ENCODE measurements at places on chromosomes 5 and 9.

- DNase-seq = no peak
These were observed 13.6 kb downstream of the GGTA1 start for GRCh38 chr9:121486043-121486442.

DNA sequence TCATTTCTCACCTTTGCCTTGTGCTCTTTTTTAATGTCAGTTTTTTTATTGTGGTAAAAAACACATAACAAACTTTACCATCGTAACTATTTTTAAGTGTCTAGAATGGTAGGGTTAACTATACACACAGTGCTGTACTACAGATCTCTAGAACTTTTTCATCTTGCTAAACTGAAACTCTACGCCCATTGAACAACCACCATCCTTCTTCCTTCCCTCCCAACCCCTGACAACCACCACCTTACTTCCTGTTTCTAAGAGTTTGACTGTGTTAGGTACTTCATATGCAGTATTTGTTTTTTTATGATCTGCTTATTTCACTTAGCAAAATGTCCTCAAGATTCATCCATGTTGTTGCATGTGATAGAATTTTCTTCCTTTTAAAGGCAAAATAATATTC is 54.9 kb downstream of the PSAT1 start:
- DNase-seq = no peak

- DNase-seq = no peak
These were observed 44.8 kb downstream of the ROR2 start for GRCh38 chr9:91905237-91905650.

DNA sequence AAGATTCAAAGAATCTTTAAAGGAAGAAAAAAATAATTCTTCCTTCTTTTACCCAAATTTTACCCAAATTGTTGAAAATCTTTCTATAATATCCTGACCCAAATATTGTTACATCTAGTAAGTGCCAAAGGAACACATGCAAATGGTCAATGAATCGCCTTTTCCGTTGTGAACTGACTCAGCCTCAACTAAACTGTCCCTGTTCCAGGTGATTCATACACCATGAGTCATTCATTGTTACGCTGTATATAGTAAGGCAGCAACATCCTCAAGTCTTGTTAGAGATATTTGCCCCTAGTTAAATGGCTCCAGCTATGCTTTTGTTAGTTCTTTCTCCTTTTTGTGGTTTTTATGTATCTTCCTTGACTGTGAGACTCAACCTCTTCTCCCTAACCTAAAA is 9.7 kb downstream of the PTGER4 start:
- no peak for DNase-seq

DNA sequence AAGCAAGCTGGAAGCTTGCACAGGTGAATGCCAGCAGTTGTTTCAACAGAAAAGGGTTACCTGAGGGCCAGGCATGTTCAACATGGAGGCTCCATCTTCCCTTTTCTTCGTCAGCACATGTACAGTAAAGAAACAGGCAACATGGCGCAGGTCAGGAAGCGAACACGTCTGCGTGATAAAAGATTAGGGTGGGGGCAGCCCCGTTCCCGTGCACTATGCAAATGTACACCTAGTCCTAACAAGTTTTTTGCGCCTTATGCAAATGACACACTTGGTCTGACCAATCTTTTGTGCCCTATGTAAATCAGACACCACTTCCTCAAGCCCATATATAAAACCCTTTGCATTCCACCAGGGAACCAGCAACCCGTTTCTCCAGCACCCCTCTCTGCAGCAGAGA is 452.1 kb upstream of the PTPRD start:
- no peak for DNase-seq

GRCh38 chr5:87392801-87393200 is 19.9 kb downstream of the CCNH start:
- DNase-seq = no peak

DNA sequence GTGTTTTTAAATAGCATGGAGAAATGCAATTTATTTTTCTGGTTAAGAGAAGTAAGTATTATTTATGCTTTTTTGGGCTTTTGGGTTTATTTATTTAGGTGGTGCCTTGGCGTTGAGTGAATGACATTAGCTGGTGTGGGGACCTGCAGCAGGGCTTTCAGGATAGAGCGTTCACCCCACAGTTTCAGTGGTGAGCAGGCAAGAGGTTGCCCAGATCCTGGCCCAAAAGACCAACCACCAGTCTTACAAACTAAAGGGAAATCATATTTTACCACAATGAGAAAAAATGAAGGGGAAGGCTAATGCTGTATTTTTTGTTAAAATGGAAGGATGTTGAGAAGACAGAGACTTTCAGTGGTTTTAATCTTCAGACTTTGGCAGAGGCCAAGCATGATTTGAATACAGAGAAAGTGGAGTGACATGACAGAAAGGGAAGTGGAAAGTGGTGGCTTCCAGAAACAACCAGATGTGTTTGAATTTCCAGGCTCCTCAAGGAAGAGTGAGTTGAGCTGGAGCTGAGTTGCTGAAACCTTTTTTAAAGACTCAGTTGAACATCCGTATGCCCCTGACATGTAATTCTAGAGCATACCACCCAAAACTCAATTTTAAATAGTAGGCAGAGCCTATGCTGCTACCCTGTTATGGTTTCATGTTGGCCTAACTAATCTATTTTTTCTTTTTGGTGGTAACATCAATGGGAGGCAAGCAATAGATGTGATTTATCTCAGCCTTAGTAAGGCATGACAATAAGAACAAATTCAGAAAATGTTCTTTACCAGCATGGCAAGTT is 94.8 kb downstream of the AOPEP start:
- DNase-seq = no peak

DNA sequence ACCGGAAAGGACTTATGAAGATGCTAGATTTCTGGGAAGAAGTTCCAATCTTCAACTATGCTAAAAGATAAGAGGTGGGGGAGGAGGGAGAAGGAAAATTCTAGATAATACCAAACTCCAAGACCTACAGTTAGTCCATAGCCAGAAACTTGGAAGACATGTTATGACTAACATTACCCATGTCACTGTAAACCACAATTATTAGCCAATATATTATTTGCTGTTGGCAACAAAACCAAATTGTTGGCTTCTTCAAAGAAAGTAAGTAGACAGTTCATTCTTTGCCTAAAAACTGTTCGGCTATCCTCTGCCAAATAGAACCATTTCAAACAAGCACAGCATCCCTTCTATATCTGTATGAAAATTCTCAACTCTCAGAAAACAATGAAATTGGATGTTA is 25.1 kb downstream of the PRLR start:
- DNase-seq = no peak

- no peak for DNase-seq
These were observed 505.0 kb downstream of the ELAVL2 start for GRCh38 chr9:23321049-23321448.

- DNase-seq = no peak
These were observed 6.2 kb upstream of the SAR1B start for GRCh38 chr5:134638760-134639201.

DNA sequence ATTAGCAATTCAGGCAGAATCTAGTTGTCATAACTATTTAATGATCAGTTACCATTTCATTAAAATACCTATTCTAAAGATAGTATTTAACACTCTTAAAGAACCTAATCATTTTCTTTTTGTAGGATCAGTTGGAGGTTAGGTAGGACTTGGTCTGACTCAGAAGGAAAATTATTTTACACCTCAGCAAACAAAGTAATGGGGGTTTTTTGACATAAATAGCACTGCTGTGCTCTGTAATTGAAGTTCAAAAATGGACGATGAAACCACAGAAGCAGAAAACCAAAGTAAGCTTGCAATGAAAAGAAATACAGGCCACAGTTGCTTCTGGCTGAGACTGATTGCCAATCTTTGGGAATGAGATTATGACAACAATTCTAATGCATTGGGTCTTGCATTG is 187.0 kb upstream of the TRPM3 start:
- no peak for DNase-seq

DNA sequence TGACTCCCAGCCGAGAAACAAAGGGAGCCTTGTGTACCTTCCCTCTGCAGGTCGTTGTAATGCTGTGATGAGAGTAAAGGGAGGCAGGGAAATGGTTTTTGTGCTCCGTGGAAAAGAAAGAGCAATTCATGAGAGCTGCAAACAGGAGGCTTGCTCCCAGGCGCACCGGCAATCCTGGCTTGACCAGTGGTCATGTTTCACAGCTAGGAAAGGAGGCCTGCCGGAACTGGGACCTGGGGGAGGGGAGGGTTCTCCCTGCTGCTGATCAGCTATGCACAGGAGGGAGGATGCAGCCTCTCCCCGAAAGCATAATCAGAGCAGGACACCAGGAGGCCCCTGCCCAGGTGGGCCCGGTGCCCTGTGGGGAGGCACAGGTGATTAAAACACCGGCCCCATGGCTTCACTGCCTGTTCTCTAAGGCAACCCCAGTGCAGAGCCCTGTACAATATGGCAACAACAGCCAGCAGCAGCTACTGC is 131.3 kb downstream of the ZDHHC21 start:
- peak; percentile 38 for DNase-seq

GRCh38 chr5:8695902-8696845 is 827.2 kb downstream of the MTRR start:
- no peak for DNase-seq

DNA sequence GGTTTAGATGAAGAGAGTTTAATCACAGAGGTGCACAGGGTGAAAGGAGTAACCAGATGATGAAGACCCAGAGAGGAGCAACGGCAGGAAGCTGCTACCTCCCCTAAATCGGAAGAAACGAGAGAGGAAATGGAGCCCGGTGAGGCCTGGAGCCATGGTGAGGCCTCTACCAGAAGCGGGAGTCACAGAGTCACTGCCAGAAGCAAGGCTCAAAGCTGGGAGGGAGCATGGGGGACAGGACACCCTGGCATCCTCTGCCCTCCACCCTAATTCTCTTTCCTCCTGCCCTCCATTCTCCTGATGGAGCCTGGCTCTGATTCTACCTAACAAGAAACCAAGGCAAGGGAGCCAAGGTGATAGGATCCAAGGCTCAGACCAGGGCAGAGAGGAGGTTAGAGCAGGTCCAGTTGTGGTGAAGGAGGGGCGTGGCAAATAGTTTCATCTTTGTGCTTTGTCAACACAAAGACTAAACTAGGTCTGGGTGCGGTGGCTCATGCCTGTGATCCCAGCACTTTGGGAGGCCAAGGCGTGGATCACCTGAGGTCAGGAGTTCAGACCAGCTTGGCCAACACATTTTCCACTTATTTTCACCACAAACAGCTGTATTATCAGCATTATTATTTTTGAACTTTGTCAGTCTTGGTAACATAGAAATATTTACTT is 134.4 kb upstream of the RAI14 start:
- DNase-seq = no peak

GRCh38 chr5:147290261-147290660 is 55.4 kb downstream of the STK32A start:
- DNase-seq = no peak

GRCh38 chr5:163377982-163378381 is 59.4 kb upstream of the CCNG1 start:
- DNase-seq = no peak

DNA sequence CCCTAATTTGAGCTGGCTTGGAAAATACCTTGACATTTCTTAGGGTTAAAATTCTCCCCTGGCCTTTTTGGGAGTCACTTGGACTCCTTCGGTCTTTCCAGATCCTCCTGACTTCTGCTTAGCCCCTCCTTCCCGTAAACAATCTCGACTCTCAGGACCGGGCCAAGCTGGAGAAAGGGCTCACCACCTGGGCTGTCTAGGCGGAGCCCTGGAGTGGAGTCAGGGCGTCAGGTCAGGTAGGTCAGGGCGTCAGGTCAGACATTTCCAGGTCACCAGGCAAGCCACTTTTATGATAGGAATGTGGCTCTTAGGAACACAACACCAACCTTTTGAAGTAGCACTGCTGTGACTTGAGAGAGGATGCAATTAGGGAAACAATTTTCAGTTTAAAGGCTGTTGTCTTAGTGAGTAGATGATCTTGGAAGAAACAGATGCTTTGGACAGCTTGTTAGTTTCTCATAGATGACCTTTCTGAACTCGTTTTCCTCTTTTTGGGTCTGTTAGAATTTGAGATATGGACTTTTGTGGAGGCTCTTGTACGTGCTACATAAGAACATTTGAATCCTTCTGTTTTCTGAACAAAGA is 12.8 kb downstream of the OSTF1 start:
- no peak for DNase-seq

- no peak for DNase-seq
These were observed 288.7 kb downstream of the DOCK8 start for GRCh38 chr9:503326-503725.

GRCh38 chr9:87387351-87388011 is 110.2 kb upstream of the DAPK1 start:
- no peak for DNase-seq

DNA sequence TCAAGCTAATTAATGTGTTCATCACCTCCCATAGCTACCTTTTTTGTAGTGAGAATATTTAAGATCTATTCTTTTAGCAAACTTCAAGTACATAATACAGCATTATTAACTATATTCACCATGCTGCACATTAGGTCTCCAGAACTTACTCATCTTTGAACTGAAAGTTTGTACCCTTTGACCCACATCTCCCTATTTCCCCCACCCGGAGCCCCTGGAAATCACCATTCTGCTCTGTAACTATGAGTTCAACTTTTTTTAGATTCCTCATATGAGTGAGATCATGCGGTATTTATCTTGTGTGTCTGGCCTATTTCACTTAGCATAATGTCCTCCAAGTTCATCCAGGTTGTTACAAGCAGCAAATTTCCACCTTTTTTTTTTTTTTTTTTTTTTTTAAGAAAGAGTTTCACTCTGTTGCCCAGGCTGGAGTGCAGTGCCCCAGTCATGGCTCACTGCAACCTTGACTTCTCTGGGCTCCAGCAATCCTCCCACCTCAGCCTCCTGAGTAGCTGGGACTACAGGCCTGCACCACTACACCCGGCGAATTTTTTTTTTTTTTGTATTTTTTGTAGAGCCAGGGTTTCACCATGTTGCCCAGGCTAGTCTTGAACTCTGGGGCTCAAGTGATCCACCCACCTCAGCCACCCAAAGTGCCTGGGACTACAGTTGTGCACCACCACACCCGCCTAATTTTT is 100.4 kb upstream of the SAP30L start:
- DNase-seq = no peak

DNA sequence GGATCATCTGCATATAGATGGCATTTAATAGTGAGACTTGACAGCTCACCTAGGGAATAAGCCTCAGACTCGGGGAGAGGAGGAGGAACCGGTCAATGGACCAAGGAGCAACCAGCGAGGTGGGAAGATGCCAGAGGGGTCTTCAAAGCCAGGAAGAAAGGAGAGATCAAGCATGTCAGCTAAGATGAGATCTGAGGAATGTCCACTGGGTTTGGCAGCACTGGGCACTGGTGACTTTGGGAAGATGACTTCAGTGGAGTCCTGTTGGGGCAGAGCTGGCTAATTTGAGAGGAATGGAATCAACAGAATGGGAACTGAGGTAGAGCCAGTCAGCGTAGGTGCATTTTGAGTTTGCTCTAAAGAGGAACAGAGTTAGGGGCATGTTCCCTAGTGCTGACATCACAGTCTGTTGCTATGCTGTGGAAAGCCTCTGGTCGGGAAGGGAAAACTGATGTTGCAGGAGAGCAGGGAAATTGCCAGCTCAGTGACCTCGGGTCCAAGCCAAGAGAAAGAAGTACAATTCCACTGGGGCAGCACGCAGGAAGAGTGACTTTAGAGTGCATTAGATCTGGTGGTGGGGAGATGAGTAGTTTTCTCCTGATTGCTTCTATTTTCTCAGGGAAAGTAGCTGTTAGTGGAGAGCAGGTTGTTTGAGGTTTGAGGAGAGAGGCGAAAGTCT is 56.9 kb downstream of the ZNF618 start:
- no peak for DNase-seq

- DNase-seq = no peak
These were observed 87.1 kb upstream of the SH3GL2 start for GRCh38 chr9:17491780-17492179.

All from breast epithelium (tissue), 4 donors.